ENCODE measurements at places on chromosomes 6 and 20.
A peak's percentile ranks its signal among the peaks of the same experiment; 100 is the strongest.

DNA sequence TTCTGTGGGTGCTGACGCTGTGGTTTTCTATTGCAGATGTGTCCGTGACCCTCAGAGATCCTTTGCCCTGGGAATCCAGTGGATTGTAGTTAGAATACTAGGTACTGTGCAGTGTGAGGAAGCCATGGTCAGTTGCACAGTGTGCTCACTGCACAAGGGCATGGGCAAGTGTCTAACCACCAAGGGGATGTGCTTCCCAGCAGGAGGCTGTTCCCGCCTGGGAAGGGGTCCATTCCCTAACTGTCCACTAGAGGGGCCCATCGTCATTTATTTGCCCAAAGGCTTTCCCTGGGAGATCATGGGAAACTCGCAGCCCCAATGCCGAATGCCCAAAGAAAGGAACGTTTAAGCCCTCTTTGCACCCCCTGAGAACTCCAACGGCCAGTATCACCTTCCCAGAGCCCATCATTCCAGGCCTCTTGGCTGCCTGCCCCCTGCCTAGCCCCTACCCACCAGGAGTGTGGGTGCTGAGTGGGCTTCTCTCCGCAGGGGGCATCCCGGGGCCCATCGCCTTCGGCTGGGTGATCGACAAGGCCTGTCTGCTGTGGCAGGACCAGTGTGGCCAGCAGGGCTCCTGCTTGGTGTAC lies 26.2 kb downstream of the SLCO4A1 start:
- peak; percentile 9 for DNase-seq

- no peak for DNase-seq
These were observed 6.3 kb upstream of the CSNK2A1 start for GRCh38 chr20:549722-550496.

GRCh38 chr6:159008656-159009288 lies 8.8 kb upstream of the RSPH3 start:
- no peak for DNase-seq

GRCh38 chr6:46972531-46972930 lies 50.8 kb upstream of the ADGRF5 start:
- no peak for DNase-seq

GRCh38 chr6:30814146-30815040 lies 69.9 kb upstream of the DDR1 start:
- DNase-seq: no peak

- no peak for DNase-seq
These were observed 46.1 kb downstream of the CD40 start for GRCh38 chr20:46164254-46164653.

DNA sequence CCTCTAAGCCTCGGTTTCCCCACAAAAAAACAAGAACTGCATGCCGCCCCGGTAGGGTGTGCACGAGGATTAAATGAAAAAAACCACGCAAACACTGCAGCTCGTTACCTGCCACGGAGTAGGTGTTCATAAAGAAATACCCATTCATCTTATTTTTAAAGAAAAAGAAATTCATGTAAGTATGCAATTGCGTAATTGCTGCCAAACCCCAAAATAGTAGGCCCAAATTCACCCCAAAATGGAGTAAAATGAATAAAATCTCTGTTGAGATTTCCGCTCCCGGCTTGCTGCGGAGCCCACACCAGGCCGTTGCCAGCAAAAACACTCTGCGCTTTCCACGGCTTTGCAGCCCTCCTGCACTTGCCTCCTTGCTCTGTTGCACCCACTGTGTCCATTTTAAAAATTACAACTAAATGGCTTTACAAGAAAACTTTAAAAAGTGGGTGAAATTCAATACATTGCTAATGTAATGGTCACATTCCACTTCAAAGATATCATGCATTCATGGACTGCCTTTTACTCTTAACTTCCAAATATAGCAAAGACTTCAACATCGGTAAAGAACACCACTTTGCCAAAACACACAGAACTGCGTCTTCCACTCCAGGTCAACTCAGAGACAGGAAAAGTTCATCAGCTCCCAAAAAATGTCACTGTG lies 125.0 kb downstream of the ZMYND8 start:
- DNase-seq: no peak

GRCh38 chr6:54719131-54719530 lies 127.4 kb upstream of the FAM83B start:
- DNase-seq: no peak
